ENCODE measurements at places on chromosomes 6 and 20.

- DNase-seq, result no peak
Measured at GRCh38 chr20:32352121-32352720, 5.9 kb upstream of the ASXL1 start.

DNA sequence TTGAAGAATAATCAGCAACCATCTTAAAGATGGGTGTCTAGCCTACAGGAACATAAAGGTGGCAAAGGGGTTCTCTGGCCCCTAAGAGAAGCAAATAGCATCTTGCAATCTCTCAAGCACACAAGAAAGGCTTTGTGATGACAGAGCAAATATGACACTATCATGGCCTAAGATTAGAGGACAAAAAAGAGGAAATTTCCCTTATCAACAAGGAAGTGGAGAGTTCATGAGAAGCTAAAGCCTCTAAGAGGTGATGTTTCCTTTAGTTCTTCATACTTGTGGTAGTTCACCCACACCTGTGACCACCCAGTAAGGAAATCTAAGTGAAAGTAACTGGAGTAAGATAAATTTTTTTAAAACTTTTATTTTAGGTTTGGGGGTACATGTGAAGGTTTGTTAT, 88.4 kb downstream of the OLIG3 start:
- DNase-seq, result no peak

DNA sequence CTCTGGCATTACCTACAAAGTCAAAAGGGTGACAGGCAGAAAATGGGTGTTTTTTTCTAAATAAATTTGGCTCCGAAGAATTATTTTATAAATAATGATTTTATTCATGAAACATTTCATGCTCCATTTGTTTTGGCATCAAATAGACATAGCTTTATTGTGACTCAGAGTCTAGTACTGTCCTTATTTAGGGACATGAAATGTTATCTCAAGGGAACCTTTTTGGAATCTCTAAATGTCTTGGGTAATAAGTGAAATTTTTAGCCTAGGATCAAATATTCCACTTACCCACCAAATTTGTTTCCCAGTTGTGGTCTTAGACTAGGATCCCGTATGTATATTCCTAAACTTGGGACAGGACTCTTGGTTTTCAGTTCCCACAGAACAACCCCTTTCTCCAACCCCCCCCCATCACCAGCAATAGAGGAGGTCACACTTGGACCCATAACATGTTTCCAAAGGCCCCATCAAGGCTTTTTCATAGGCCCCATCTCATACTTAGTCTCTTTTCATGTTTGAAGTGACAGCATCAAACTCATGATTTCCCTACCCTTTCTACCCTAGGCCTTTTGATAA, 81.8 kb downstream of the JAG1 start:
- no peak for DNase-seq

GRCh38 chr6:73460056-73460455, 1.5 kb upstream of the MTO1 start:
- peak; percentile 64 for DNase-seq

- no peak for DNase-seq
Measured at GRCh38 chr6:41448256-41448655, 97.9 kb upstream of the FOXP4 start.

GRCh38 chr6:139446768-139447655, 72.6 kb upstream of the CITED2 start:
- no peak for DNase-seq

DNA sequence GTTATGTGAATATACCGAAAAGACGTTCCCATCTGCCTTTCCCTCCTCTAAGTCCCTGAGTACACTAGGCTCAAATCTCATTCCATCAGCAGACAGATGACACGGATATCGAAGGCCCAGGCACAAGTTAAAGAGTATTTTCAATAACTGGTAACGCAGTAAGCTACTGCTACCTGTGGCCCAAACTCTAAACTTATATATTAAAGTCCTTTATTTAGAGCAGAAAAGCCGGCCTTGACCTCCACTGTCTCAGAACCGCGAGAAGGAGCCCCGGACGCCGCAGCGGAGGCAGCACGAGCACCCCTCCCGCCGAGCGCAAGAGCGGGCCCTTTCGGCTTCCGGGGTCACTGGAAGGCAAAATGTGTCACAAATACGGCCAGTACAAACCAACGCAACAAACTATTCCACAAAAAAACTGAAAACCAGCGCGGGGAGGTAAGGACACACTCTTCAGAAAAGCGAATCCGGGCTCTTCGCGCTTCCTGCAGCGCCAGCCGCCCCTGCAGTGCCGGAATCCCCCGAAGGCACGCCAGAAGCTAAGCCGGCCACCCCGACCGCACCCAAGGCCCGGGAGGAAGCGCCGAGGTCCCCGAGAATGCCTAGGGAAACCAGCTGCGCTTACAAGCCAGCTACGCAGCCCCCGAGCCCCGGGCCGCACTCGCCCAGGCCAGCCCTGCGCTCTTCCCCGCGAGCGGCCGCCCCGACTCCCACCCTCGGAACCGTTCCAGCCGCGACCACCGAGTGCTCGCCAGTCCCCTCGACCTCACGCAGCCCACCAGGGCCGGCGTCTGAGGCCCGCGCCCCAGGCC, 681 bp downstream of the DIDO1 start:
- peak; percentile 48 for DNase-seq

DNA sequence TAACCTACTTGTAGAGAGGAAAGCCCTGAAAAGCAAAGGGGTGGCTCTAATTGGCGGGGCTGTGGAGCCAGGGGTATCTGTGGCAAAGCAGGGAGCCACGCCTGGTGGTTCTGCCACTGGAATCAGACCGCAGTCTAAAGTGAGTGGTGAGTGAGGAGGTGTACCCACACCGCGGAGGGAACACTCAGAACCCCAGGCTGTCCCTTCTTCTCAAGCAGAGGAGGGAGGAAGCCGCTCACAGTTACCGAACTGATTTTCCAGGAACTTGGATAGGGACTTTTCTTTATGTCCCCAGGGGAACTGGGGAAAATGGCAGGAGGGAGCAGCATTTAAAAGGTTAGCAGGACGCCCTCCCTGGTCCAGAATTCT, 287.2 kb downstream of the TAF4 start:
- no peak for DNase-seq

GRCh38 chr6:70413114-70413991, at the start of gene FAM135A:
FAM135A (plus strand) TSS chr6:70413508; CDS start chr6:70428343, 14,835 bp downstream.
- DNase-seq, result peak; percentile 99

Measured in head of caudate nucleus (tissue), 42 donors.